Brain (organoid and tissue), 16 donors: ENCODE measurements at places on chromosomes 5 and 9.

- DNase-seq = no peak
Measured at GRCh38 chr9:114936581-114936980, 6.2 kb upstream of the TNFSF8 start.

- DNase-seq = no peak
Measured at GRCh38 chr5:172473427-172473826, 19.1 kb upstream of the SH3PXD2B start.

DNA sequence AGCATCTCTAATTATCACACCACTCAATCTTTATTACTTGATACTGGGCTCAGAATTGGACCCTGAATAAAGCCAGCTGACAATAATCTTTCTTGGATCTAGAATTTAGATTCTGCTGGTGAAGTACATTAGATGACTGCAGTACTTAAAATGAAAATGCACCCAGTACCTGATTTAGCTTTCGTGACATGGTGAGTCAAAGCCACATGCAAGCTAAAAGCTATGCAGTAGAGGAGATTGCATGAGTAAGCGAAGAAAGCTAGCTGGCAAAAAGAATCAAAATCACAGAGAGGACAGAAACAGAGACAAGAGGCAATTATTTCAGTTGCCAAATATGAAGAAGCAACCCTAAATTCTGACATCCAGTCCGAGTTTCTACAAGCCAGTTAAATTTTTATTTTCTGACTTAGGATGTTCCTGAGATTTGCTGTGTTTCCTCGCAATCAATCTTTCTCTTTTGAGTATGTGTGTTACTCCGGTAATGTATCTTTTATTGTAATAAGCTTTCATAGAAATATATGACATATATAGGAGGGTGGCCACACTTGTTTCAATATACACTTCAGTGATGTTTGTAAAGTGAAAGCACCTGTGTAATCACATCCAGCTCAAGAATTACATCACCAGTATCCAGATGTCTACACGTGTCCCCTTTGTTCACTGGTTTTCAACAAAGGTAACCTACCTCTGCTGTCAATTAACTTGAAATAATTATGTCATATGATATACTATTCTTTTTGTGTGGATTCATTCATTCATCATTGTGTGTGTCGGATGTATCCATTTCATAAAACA, 101.7 kb downstream of the CDH18 start:
- DNase-seq = no peak

- DNase-seq = no peak
Measured at GRCh38 chr5:160382346-160382745, 11.9 kb upstream of the C1QTNF2 start.

- no peak for DNase-seq
Measured at GRCh38 chr9:96177005-96177718, 124.8 kb downstream of the HSD17B3 start.

GRCh38 chr5:155222393-155222792, 208.8 kb downstream of the KIF4B start:
- no peak for DNase-seq

DNA sequence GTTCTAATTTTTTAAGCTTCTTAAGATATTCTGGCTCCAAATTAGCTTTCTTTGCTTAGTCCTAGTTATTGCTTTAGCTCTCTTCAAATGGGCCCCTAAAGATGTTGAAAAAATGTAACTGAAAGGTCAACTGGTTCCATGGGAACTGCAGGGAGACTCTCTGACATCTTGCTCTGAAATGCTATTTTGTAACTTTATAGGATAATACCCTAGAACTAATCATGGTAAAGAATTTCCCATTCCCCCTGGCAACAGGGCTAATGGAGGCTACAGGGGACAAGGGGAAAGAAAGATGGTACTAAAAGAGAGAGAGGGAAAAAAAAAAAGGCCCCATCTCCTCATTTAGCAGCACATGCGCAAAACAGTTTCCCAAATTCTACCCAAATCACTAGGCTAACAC, 39.4 kb downstream of the SIL1 start:
- no peak for DNase-seq

- no peak for DNase-seq
Measured at GRCh38 chr9:25861421-25861820, 183.2 kb upstream of the TUSC1 start.

- peak; percentile 56 for DNase-seq
Measured at GRCh38 chr9:92378865-92379560, 25.4 kb downstream of the OGN start.

DNA sequence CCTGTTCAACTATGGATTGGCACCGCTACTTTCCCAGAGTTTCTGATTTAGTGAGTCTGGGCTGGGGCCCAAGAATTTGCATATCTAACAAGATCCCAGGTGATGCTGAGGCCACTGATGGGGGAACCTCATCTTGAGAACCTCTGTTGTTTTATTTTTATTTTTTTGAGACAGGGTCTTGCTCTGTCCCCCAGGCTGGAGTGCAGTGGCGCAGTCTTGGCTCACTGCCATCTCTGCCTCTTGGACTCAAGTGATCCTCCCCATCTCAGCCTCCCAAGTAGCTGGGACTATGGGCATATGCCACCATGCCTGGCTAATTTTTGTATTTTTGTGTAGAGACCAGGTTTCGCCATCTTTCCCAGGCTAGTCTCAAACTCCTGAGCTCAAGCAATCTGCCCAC, 35.7 kb downstream of the LMX1B start:
- no peak for DNase-seq

GRCh38 chr9:34555002-34555348, 32.2 kb upstream of the ENHO start:
- peak; percentile 50 for DNase-seq

GRCh38 chr9:134835448-134835847, 45.2 kb upstream of the FCN2 start:
- DNase-seq = no peak

DNA sequence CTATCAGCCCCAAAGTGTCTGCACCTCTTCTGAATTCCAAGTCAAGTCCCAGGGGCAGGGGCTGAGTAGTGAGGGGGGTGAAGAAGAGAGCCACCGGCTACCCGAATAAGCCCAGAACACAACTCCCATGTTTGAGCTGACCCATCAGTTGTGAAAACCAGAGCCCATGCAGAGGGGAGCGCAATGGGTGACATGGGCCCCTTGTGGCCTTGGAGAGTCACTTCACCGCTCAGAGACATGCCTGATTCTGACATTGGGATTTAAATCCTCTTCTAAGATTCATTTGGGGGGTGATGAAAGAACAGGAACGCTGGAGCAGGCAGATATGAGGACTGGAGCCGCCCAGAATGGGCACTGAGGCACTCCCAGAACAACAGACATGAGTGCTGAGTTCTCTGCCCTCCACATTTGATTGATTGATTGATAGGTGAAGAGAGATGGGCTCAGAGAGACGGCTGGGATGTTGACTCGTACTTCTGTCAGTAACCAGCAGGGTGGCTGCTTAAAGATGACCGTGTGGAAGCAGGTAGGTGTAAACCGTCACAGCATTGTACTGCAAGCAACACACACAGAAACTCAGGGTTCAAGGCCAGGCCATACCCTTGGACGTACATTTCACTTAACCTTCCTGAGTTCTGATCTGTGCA, 74.3 kb downstream of the GPR21 start:
- DNase-seq = no peak

GRCh38 chr5:58860680-58861079, 277.8 kb downstream of the RAB3C start:
- no peak for DNase-seq

DNA sequence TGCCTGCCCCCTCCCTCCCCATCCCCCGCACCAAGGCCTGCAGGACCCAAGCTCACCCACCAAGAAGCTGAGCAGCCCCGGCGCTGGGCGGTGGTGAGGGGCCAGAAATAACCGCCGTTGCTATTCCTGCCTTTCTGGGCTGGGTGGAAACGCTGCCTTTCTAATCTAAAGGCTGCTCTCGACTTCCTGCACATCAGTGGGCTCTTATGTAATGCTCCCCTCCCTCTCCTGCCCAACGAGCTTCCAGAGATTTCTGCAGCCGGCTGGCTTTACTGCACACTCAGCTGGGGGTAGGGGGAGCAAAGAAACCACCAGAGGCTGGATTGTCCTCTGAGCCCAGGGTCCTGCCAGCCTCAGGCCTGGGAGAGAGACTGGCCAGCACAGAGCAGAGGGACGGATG, 6.9 kb upstream of the EGR1 start:
- no peak for DNase-seq

GRCh38 chr5:1522601-1523479, 920 bp downstream of the LPCAT1 start:
- no peak for DNase-seq

- no peak for DNase-seq
Measured at GRCh38 chr5:165076686-165077085, 1571.3 kb downstream of the MAT2B start.

GRCh38 chr9:116464987-116465571, 222.0 kb upstream of the TRIM32 start:
- DNase-seq = no peak
